ENCODE measurements at places on chromosomes 11 and 22.

GRCh38 chr22:37070334-37070733 lies 18.8 kb downstream of the KCTD17 start:
- no peak for DNase-seq

- DNase-seq = no peak
Observed at GRCh38 chr22:40108396-40108795, 69.3 kb upstream of the TNRC6B start.

DNA sequence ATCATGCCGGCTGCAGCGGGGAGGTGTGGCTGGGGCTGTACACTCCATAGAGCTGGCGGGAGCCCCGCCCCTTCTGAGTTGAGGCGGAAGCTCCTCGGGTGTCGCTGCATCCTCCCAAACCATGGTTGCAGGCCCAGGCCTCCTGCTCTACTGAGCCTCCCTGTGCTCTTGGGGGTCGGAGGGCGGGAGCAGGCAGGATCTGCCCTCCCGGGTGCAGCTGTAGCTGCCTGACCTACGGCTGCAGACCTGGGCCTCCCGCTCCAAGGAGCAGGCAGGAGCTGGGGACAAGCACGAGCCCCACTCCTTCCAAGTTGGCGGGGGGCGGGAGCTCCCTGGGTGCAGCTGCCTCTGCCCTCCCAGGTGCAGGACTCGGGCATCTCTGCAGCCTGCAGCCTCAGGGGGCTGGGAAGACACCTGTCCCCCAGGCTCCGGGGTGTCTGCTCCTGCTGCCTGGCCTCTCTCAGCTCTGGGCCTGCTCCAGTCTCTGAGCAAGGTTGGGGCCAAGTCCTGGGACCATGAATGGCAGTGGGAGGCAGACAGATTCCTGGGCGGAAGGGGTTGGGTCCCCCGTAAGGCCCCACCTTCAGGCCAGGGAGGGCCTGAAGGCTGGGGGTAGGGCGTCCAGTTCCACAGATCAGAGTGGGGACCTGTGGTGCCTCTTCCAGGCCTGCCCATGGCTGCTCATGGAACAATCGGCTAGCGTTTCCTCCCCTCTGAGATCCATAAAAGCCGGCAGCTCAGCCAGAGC lies 46.4 kb upstream of the SC5D start:
- DNase-seq = no peak

GRCh38 chr22:43057641-43058040 lies 31.6 kb downstream of the TTLL1 start:
- DNase-seq = no peak

DNA sequence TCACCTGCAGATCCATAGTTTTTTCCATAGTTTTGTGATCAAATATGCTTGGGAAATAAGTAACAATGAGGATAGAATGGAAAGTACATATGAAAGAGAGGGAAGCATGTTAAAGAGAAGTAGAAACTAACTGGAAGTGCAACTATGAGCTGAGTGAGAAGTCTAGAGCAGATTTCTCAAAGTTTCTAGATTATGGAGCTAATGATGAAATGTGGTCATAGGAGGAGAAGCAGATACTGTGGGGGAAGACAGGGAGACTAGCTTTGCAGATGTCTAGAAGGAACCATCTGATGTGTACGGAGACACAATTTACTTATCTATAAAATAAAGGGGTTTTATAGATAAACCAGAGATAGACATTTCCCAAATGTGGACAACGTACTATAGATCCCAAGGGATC lies 37.1 kb downstream of the RELT start:
- DNase-seq = no peak

- DNase-seq = no peak
Observed at GRCh38 chr11:134742956-134743819, 331.1 kb upstream of the B3GAT1 start.

- DNase-seq = no peak
Observed at GRCh38 chr11:76705826-76706225, 35.3 kb upstream of the LRRC32 start.

DNA sequence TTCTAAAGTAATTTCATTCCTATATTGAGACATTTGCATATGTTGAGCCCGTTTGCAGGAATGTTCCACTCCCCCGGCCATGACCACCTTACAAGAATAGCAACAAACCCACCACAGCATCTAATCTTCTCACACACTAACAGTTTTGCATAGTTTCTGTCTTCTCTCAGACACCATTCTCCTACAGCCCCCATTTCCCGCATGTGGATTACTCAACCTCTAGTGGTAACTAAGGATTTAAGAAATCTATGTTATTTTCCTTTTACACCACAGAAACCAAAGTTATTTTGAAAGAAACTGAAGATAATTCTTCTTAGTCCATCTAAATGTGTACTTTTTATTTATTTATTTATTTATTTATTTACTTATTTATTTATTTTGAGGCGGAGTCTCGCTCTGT lies 2.3 kb downstream of the MS4A4E start:
- DNase-seq = no peak

- DNase-seq = peak; percentile 6
Observed at GRCh38 chr11:57903441-57904123, 120.1 kb upstream of the OR9Q1 start.

- DNase-seq = no peak
Observed at GRCh38 chr11:112565551-112565950, 304.9 kb upstream of the PLET1 start.

- DNase-seq = no peak
Observed at GRCh38 chr11:84130646-84131427, 844.7 kb upstream of the CCDC90B start.

GRCh38 chr22:40178417-40179409 lies 988 bp downstream of the TNRC6B start:
- DNase-seq = peak; percentile 32

GRCh38 chr22:35128637-35129036 lies 62.7 kb downstream of the ISX start:
- DNase-seq = no peak

DNA sequence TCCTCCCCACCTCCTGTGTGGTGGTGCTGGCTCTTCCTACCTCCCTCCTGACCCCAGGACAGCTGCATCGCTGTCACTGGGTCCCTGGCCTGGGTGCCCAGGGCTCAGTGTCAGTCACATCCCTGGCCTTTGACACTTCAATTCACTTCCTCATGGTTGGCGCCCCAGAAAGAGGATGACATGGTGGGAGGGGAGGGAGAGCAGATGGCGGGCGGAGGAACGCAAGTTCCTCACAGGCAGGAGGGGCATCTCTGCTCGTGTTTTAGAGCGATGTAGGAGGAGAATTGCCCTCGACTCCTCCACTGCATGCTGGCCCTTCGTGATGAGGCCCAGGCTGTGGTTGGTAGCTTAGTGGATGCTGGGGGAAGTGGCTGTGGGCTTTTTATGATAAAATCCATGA lies 35.1 kb upstream of the KRTAP5-7 start:
- DNase-seq = no peak

DNA sequence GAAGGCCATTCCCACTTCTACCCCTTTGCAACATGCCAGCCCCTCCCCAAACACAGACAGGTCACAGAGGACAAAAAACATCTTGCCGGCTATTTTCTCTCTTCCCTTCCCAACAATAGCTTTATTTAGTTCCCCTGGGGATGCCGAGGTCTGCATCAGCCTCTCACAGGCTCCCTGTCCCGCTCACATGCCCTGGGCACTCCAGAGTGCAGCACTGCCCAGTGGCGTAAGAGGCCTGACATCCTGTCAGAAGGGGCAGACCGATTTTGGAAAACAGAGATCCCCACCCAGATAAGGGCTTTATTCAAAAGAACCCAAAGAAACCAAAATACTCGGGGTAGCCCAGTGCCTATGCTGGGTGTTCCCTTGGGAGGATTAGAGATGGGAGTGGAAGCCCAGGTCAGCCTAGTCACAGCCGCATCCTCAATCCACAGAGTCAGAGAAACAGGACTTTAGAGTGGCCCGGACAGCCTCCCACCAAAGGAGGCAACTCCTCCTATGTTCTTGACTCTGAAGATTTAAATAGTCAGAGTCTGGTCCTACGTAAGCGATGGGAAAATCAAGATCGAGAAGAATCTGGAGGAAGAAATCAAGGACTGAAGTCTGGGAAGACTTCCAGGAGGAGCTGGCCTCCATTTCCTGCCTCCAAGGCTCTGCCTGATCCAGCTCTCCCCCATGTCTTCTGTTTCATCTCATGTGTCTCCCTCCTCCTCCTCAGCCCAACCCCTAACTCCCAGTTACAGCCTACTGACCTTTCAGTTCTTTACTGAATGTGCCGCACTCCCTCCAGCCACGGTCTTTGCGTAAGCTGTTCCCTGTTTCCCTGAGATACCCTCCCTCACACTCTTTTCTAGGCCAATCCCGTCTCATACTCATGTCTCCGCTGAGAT lies 129.3 kb downstream of the FBXO7 start:
- no peak for DNase-seq

DNA sequence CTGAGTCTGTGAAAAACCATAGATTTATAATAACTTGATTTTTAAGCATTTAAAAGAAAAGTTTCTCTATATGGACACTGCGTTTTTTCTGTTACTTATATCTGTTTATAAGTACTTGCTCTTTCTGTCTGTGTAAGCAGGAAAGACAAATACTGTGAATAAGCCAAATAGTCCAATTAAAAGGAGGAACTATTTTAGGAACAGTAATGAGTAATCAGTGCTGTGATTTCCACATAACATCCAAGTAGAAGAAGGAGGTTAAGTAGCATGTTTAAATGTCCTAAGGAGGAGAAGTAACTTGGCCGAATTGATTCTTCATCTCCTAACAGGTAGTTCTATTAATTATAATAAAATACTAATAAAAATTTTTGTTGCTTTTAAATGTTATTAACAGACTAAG lies 40.8 kb downstream of the ZNF214 start:
- DNase-seq = no peak

- DNase-seq = no peak
Observed at GRCh38 chr11:60371386-60371785, 6.9 kb upstream of the MS4A7 start.

GRCh38 chr11:134372536-134372935 lies 39.5 kb downstream of the B3GAT1 start:
- DNase-seq = no peak

- DNase-seq = no peak
Observed at GRCh38 chr11:76047231-76047630, 159.1 kb downstream of the WNT11 start.

DNA sequence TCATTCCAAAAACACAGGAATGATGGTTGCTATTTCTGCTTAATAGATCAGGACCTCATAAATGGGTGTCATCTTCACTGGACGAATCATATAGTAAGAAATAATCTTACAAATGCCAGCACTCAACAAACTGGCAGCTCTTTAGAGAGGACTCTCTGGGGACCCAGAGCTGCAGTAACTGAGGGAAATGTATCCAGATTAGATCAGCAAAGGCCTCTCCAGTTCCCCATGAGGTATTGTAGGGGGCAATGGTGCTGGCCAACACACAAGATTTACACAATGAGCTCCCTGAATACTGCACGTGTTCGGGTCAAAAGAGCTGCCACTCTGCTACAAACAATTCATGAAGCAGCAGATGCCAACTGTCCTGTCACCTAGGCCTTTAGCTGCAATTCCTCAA lies 110.2 kb downstream of the RBFOX2 start:
- no peak for DNase-seq

GRCh38 chr11:45110562-45110961 lies 35.9 kb upstream of the PRDM11 start:
- peak; percentile 76 for DNase-seq

DNA sequence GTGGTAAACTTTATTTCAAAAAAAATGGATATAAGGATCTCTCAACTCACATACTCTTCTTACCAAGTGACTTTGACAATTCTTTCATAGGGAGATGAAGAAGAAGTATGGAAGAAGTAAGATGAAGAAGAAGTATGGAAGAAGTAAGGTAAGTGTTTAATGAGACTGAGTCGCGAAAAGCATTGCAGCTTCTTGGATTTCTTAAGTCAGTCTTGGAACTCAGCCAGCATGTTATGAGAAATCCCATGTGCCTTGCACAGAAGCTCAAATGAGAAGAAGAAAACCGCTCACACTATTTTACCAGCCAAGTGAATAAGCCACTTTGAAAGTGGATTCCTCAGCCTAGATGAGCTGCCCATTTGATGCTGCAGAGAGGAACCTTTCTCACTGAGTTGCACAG lies 332.0 kb upstream of the CCDC179 start:
- DNase-seq = no peak

GRCh38 chr22:42262964-42263363 lies 7.5 kb downstream of the TCF20 start:
- DNase-seq = peak; percentile 7

- DNase-seq = no peak
Observed at GRCh38 chr11:128917144-128917724, 25.4 kb downstream of the TP53AIP1 start.

Measured in CD4-positive, alpha-beta T cell treated with Interleukin-15 for 4 hours (primary cell).